ENCODE measurements at places on chromosomes 6 and 20.

GRCh38 chr6:15994814-15995459, 133.9 kb upstream of the MYLIP start:
- no peak for DNase-seq

DNA sequence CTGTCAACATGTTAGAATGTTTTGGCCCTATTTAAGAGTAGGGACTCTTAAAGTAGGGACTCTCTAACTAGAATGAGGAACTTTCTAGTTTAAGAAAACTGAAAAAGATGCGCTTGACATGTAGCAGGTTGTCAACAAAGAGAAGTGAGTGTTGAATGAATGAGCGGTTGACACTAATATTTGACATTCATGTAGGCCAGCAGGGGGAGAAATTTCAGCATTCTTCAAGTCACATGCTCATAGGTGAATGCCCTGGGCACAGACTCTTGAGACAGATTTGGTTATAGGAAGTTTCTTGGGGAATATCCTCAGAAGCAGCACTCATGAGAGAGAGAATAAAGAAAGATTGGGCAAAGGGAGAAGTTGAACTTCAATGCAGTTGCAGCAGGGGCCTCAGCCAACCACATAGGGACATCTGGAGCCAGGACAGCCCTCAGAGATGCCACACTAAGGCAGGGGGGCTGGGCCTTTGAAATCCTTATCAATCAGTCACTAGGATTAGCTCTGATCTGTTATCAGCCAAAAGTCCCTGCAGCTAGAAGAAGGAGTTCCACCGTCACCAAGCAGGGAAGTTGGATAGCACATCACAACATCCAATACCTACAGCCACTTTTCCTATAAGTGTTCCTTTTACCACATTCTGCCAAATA, 145.1 kb upstream of the FKBP1C start:
- DNase-seq: no peak

DNA sequence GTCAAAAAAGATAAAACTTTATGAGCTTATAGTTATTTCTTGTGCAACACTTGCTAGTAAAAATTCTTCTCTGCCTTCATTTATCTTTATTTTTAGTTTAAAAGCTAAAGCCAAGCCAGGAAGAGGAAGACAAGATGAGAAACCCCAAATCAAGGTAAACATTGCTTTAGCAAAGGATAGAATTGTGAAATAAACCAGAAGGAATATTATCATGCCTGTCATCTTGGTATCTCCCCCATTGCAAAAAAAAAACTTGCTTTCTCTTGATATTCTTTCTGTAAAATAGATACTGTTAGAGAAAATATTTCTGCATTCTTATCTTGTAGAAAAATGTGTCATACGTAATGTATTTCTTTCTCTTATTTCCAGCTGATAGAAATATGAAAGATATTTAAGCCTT, 432.8 kb downstream of the GJA1 start:
- DNase-seq: no peak

DNA sequence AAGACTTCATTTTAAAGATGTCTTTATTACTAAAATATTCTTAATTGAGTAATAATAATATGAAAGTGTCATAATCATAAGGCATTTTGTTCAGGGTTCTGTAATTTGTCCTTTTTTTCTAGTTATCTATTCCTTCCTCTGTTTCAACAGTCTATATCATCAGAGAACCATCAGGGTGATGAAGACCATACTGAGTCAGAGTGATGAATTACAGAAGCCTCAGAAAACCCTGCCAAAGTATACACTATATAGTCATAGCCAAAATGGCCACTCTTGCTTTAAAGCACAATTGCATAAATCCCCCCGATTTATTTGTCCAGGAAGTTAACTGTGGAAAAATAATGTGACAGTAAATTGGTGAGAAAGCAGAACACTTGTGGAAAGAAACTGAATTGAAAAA, 735.0 kb downstream of the EPHA7 start:
- no peak for DNase-seq

DNA sequence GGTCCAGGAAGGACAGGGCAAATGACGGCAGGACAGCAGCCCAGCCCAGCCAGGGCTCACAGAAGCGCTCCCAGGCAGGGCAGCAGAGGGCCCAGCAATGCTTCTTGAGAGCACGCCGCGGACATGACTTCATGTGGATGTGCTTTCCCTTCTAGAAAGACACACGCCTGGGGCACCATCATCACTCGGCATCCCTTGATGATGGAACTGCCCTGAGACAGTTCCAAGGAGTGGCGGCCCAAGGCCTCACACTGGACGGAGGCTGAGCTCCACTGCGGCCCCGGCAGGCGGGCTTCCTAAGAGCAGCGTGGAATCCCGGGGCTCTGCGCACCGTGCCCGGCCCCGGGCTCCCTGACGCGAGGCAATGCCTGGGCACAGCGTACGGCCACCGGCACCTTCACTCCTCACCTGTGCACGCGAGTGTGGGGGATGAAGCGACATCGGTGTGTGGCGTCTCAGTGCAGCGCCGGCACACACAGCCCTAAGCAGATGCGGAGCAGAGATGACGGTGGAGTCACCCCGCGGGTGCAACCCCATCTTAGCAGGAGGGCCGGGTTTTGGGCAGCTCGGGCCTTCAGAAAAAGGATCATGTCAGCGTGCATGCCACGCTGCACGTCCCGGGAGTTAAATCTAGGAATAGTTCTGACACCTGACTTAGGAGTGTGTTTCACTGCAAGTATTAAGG, 86.6 kb downstream of the THBS2 start:
- no peak for DNase-seq

GRCh38 chr20:55761100-55761499, 244.2 kb downstream of the CBLN4 start:
- DNase-seq: no peak

DNA sequence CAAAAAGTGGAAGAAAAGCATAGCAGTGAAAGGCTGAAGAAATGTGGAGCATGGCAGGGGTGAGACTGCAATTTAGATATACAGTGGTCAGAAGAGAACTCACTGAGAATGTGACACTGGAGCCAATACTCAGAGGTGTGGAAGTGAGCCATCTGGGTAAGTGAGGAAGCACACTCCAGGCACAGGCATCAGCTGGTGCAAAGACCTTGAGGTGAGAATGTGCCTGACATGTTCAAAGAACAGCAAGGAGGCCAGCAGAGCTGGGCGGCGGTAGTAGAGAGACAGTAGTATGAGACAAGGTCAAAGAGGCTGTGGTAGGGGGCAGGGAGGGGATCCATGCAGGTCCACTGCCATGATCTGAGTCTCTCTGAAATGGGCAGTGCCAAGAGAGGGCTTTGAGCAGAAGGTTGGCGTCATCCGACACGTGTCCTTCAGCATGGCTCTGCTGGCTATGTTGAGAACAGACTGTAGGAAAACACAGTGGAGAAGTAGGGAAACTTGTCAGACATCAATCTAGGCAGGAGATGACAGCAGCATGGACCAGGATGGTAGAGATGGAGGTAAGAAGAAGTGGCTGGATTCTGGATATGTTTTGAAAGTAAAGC, 84.4 kb downstream of the PLCG1 start:
- no peak for DNase-seq

DNA sequence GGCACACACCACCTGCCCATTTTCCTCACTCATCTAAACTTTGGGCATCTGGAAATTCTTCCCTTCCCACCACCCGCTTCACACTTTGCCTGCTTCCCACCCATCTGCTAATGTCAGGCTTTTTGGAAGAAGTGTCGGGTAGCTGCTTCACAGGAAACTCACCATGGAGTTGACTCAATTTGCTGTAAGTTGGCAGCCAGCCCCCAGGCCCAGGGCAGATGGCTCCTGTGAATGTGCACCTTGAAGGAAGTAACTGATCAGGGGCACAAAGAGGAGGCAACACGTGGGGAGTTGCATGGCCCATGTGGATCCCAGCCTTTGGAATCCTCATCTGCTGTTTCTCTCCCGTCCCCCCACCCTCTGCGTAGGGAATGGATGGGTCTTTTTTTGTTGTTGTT, 87.3 kb downstream of the PPP1R14C start:
- DNase-seq: no peak

DNA sequence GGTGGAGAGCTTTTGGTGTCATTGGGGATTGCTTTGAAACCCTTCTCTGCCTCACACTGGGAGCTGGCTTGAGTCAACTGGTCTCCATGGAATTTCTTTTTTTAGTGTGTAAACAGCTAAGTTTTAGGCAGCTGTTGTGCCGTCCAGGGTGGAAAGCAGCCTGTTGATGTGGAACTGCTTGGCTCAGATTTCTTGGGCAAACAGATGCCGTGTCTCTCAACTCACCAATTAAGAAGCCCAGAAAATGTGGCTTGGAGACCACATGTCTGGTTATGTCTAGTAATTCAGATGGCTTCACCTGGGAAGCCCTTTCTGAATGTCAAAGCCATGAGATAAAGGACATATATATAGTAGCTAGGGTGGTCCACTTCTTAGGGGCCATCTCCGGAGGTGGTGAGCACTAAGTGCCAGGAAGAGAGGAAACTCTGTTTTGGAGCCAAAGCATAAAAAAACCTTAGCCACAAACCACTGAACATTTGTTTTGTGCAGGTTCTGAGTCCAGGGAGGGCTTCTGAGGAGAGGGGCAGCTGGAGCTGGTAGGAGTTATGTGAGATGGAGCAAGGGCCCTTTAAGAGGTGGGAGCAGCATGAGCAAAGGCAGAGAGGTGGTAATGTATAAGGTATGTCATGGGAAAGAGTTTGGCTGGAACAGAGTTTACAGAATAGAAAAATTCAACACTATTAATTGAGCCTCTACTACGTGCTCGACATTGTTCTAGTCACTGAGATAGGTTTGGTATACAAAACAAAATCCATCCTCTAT, 31.2 kb downstream of the SRSF3 start:
- DNase-seq: no peak

DNA sequence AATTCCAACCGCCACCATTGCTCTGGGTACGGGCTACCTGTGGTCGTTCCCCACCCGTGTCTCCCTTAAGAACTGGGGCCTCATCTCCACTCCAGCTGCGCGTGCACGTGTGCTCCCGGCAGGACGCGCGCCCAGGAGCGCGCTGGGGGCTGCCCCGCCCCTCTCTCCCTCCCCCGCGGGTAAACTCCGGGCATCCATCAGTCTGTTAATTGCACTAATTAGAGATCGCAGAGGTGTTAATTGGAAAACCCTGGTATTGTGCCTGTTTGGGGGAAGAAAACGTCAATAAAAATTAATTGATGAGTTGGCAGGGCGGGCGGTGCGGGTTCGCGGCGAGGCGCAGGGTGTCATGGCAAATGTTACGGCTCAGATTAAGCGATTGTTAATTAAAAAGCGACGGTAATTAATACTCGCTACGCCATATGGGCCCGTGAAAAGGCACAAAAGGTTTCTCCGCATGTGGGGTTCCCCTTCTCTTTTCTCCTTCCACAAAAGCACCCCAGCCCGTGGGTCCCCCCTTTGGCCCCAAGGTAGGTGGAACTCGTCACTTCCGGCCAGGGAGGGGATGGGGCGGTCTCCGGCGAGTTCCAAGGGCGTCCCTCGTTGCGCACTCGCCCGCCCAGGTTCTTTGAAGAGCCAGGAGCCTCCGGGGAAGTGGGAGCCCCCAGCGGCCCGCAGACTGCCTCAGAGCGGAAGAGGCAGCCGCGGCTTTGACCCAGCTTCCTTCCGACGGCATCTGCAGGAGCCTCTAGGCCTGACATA, 14.4 kb downstream of the FOXP4 start:
- DNase-seq: peak; percentile 83

- no peak for DNase-seq
These were observed 10.8 kb downstream of the FNDC1 start for GRCh38 chr6:159180001-159180400.
